A549 (cell line): ENCODE measurements at places on chromosomes 13 and 19.

GRCh38 chr19:47094557-47095475 is 18.8 kb downstream of the ZC3H4 start:
- DNase-seq: no peak

DNA sequence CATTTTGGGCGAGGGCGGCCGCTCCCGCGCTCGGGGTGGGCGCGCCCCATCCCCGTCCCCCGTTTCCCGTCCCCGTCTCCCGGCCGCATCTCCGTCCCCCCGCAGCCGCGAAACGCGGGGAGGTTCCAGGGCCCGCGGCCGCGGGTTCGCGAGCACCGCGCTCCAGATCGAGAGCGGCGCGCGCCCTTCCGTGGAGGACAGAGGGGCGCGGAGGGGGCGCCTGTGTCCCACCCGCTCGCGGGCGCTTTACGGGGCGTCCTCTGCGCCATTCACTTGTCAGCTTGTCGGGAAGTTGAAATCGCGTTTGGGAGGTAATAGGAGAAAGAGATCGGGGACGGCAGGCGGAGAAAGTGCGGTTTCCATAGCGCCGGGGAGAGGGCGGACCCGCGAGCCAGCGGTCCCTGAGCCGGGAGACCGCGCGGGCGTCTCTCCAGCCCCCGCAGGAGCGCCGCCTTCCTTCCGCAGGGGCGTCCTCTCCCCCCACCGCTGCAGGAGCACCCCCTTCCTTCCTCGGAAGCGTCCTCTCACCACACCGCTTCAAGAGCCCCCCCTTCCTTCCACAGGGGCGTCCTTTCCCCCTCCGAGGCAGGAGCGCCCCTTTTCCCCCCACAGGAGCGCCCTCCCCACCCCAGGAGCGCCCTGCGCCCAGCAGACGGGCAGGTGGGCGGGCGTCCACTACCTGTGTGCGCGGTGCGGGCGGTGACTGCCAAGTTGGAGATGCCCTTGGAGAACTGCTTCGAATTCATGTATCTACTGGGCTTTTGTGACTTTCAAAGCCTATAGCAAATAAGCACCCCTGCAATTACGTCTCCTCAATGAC is 962 bp upstream of the IRS2 start:
- DNase-seq: no peak

GRCh38 chr19:47432091-47432490 is 12.8 kb upstream of the MEIS3 start:
- no peak for DNase-seq

DNA sequence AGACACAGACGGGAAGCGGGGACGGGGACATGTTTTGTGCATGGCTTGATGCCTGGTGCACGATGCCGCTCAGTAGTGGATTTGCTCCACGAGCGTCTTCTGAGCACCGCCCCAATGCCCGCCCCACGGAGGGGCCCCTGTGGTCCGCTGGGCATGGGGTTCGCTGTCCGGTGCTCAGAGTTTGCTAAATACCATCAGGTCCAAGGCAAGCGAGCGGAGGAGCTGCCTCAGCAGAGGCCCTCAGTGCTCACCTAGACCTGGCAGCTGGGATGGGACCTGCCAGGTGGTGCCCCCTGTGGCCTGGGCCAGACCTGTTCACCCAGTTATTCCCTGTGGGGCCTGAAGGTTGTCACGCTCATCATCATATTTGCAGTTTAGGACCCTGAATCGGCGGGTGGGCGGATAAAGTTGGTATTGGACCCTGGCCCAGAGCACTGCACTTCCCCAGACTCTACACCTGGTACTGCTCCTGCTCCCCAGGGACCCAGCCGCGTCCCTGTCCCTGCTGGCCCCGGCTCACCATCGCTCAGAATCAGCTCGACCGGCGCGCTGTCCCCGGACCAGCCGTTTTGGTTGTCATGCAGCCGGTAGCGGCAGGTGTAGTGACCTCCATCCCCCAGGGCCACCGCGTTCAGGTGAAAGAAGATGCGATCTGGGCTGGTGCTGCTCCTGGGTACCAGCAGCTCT is 2.3 kb downstream of the A1BG start:
- DNase-seq: no peak

DNA sequence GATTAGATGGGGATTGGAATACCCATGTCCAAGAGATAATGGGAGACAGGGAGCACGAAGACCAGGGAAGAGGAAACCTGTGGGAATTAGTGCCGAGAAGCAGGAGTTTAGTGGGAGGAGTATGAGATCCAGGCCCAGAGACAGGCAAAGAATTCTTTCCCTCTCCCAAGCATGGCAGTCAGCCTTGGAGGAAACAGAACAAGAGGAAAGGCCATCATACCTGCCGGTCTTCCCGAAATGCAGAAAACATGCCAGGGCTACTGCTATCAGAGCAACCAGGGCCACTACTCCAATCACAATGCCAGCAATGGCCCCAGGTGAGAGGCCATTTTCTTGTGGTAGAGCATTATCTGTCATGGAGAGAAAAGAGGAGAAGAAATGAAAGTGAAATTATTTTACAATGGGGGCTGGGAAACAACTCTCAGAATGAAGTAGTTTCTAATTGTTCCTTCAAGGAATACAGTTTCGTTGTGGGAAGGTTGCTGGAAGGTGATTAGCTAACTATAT is 16.1 kb downstream of the CEACAM1 start:
- no peak for DNase-seq

DNA sequence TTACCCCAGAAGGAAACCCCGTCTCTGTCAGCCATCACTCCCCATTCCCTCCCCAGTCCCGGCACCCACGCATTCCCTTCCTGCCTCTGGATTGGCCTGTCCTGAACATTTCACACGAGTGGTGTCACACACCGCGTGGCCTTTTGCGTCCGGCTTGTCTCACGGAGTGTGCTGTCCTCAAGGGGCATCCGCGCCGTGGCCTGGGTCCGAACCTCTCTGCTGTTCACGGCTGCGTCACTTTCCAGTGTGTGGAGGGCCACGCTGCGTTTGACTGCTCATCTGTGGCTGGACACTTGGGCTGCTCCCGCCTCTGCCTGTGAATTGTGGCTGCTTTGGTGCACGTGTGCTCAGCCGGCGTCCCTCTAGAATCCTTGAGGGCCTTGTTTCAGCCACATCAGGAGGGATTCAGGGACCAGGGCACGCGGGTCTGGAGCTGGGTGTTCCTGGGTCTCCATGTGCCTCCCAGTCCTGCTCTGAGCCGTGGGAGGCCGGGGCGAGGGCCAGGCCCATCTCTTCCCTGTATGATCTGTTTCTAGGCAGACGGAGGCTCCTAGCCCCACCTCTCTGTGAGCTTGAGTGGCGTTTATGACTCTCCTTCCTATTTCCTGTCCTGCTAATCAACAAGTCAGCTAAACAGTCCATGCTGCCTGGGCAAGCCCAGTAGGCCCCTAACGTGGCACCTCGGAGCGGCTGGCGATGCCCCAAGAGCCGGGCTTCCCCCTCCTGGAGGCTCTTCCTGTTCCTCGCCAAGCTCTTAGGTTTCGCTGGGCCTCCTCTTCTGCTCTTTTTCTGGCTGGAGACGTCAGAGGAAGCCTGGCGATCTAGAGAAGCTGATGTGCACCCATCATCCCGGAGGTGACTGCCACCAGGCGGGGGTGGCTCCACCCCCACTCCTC is 8.1 kb downstream of the STK11 start:
- DNase-seq: no peak

DNA sequence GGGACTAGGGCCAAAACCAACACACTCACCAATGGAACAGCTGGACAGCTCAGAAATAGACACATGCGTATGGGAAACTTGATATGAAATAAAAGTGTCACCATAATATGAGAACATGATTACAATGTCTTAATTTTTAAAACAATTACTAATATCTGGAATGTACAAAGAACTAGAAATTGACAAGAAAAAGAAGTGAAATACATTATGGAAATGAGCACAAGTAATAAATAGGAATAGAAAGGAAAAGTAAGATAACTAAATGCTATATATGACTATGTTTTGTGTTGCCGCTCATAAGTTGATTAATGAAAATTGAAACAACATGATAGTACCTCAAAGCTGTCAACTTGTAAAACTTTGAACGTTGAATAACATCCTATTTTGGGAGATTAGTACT is 801.1 kb downstream of the SLITRK5 start:
- DNase-seq: no peak

DNA sequence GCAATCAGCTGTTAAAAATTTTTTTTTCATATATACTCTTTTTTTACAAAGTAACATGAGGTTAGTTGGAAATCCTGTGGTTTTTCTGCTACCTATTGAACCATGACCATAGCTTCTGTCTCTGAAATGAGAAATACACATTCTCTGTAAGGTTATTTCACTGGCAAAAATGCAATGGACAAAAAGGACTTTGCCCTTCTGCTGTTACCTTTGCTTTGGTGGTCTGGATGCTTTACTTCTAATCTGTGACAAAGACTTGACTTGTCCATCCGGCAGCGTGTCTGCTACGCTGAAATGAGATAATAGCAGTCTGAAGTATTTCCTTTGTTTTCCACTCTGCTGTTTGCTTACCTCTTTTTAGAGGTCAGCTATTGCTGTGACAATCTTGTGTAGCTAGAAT is 412.8 kb downstream of the SLITRK6 start:
- peak; percentile 22 for DNase-seq

GRCh38 chr19:947707-948539 is 22.1 kb downstream of the ARID3A start:
- no peak for DNase-seq
